ENCODE measurements at places on chromosomes 7 and 10. TPM values are rescaled to one million over a fixed set of nuclear protein-coding genes. Genes with fewer than 3 reads are reported as not detected.

DNA sequence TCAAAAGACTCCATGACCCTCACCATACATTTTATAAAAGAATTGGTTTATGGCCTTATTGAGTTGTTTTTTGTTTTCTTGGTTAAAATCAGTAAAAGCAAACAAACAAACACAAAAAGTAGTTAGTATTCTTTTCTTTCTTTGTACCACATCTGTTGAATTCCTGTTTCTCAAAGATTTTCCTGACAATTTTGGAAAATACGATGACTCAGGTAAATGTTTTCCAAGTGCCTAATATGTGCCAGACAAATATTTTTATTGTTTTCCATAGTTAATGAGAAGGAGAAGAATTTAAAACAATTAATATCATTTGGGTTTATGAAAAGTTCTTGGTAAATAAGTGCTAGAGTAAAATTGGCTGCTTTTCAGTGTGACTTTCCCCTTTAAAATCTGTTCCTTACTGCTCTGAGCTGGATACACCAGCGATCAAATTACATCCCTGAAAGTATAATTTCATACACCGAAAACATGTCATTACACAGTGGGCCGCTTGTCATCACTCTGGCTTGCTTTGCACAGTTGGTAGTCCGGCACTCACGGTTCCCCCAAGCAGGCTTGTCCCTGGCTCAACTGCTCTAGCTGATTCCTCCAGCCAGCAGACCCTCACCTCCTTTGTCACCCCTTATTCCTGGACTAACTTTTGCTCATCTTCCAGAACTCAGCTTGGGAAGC lies 80.5 kb downstream of the TBXAS1 start:
- no peaks in the 10 kb centered on the region for H3K36me3 ChIP-seq
- peaks cover 35% of the 10 kb centered on the region for H3K27me3 ChIP-seq
- H3K4me1 ChIP-seq = peaks cover 5% of the 10 kb centered on the region
- no peak for DNase-seq
- H3K4me3 ChIP-seq = no peak overlapping the region
- no peak overlapping the region for H3K27ac ChIP-seq

- no peak overlapping the region for H3K4me3 ChIP-seq
- H3K4me1 ChIP-seq = no peaks in the 10 kb centered on the region
- no peak overlapping the region for H3K27ac ChIP-seq
Observed at GRCh38 chr10:99337311-99337811, 8.2 kb downstream of the CNNM1 start.

DNA sequence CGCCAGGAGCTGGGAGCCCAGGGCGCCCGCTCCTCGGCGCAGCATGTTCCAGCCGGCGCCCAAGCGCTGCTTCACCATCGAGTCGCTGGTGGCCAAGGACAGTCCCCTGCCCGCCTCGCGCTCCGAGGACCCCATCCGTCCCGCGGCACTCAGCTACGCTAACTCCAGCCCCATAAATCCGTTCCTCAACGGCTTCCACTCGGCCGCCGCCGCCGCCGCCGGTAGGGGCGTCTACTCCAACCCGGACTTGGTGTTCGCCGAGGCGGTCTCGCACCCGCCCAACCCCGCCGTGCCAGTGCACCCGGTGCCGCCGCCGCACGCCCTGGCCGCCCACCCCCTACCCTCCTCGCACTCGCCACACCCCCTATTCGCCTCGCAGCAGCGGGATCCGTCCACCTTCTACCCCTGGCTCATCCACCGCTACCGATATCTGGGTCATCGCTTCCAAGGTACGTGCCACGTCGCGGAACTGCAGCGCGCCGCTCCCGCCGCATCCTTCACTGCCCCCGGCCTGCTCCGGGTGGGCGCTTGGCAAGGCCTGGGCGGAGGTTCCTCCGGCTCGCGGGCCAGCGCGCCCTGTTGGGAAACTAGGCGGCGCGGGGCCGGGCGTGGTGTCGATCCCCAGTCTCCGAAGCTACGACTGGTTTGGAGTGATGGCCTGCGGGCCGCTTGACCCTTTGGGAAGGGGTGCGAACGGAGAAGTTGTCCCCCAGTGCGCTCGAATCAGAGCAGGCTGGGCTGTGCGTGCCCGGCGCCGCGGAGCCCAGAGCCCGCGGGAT lies 868 bp downstream of the EMX2 start:
- peaks cover 80% of the 10 kb centered on the region for H3K27me3 ChIP-seq
- H3K4me1 ChIP-seq = peaks cover 4% of the 10 kb centered on the region
- no peak for DNase-seq
- H3K4me3 ChIP-seq = no peak overlapping the region

DNA sequence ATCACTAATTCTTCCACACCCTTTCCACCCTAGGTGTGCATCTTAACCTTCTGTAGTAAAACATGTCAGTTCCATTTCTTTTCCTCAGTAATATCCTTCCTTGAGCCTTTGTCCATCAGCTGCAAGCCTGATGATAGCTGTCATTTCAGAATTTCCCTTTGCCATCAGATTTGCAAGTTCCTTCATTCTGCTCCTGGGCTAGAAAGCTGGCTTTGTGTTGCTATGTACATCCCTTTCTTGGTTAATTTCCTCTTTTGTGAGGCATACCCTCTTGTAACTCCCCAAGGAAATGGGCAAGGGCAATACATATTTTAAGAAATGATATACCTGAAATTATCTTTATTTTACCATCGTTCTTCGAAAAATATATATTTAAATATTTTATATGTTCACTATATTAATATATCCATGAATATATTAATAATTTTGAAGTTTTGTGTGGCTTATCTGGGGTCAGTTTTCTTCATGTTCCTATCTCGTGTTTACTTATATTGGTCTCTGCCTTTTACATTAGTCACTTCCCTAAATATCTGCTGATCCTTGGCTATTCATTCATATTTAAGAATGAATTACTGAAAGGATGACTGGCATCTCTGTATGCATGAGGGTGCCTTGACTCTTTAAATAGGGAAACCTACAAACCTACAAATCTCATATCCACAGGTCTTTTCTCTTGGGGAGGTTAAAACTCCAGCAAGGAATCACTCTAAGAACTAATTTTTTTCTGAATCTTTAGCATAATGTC lies 143.8 kb downstream of the ZNF22 start:
- H3K27ac ChIP-seq = no peak overlapping the region
- H3K4me3 ChIP-seq = no peak overlapping the region
- peaks cover 11% of the 10 kb centered on the region for H3K27me3 ChIP-seq
- no peaks in the 10 kb centered on the region for H3K4me1 ChIP-seq
- DNase-seq = no peak

- peaks cover 7% of the 10 kb centered on the region for H3K27me3 ChIP-seq
- no peaks in the 10 kb centered on the region for H3K36me3 ChIP-seq
- DNase-seq = no peak
- peak overlapping the region; percentile 79 for H3K4me3 ChIP-seq
Observed at GRCh38 chr10:23343591-23344240, 881 bp downstream of the C10orf67 start.

DNA sequence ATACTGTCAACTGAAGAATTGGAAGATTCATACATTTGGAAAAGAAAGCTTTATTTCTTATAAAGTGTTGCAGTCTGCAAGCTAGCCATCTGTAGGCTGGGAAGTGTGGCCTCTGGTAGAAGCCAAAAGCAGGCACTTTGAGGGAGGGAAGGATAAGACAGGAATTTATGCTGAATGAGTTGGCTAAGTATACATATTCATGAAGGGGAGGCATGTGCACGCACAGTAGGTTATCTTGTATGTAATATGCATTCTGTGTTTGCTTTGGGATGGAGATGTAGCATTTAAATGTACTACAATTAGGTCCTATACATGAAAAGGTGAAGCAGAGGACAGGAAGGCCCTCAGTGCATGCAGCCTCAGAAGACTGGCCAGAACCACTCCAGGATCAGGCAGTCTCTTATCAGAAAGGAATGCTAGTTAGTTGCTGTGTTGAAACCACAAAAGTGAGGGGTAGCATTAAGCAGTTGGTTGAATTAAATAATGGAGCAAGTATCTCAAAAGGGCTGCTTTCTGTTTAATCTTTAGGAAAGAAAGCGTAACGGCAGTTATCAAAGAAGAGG lies 40.9 kb downstream of the MYO3A start:
- H3K4me3 ChIP-seq = no peak overlapping the region
- H3K36me3 ChIP-seq = no peaks in the 10 kb centered on the region
- no peaks in the 10 kb centered on the region for H3K27me3 ChIP-seq
- H3K27ac ChIP-seq = no peak overlapping the region
- no peak for DNase-seq

DNA sequence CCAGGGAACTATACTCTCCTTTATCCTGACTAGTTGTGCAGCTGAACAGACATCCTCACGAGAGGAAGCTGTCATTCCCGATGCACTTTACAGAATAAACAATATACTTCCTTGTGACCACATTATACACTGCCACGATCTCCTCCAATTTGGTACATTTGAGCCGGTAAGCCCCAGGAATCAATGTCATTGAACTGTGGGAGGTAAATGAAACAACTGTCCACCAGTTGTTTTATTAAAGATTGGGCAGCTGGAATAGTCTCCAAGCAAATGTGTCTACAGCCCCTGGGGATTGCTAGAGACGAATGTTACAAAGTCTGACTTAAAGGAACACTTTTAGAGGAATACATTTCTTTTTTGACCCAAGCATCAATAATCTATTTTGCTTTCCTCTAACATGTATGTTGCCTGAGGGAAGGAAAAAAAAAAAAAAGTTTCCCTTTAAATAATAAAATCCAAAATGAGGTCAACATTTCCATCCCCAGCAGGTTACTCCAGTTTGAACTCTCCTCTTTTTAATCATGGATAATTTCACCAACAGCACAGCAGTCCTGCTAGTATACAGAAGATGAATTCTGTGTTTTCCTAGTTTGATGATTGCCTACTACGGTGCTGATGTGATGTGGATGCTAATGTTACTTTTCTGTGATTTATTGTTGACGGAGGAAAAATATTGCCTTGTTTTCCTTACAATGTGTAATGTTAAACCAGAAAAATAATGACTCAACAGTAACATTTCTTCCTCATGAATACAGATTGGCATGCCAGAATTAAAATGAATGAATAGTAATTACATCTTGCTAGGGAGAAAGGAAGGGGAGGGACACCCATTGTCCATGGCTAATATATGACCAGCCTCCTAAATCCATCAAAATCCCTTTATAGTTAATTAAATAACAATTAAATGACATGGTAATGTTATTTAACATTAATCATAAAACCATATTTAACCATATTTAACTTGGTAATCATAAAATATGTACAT lies 360.9 kb downstream of the NEBL start:
- H3K36me3 ChIP-seq = no peaks in the 10 kb centered on the region
- no peak overlapping the region for H3K4me3 ChIP-seq
- no peaks in the 10 kb centered on the region for H3K4me1 ChIP-seq
- H3K27ac ChIP-seq = no peak overlapping the region
- no peaks in the 10 kb centered on the region for H3K27me3 ChIP-seq
- DNase-seq = no peak

DNA sequence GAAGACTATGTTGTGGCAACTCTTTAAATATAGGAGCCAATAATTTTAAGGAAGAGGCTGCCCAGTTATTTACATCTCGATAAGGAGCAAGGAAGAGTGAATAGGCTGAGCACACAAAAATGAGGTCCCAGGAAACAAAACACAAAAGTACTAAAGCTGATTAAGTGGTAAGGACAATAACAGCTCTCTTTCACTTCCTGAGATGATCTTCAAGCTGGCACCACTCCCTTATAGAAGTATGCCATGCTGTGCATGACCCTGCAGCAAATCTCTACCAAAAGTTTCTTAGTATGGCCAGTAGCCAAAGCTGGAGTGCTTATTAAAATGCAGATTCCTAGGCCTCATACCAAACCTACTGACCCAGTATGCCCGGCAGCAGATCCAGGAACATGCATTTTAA lies 39.7 kb downstream of the CADPS2 start:
- no peaks in the 10 kb centered on the region for H3K4me1 ChIP-seq
- no peaks in the 10 kb centered on the region for H3K27me3 ChIP-seq
- H3K36me3 ChIP-seq = no peaks in the 10 kb centered on the region
- H3K4me3 ChIP-seq = no peak overlapping the region
- H3K27ac ChIP-seq = no peak overlapping the region
- DNase-seq = no peak

- no peak overlapping the region for H3K27ac ChIP-seq
- H3K27me3 ChIP-seq = no peaks in the 10 kb centered on the region
- H3K4me1 ChIP-seq = no peaks in the 10 kb centered on the region
- no peak for DNase-seq
- no peaks in the 10 kb centered on the region for H3K36me3 ChIP-seq
Observed at GRCh38 chr7:93968911-93969620, 35.1 kb downstream of the BET1 start.

GRCh38 chr10:44854693-44855350 lies 56.3 kb upstream of the TMEM72 start:
- H3K4me1 ChIP-seq = no peaks in the 10 kb centered on the region
- H3K4me3 ChIP-seq = no peak overlapping the region
- H3K27me3 ChIP-seq = no peaks in the 10 kb centered on the region
- H3K36me3 ChIP-seq = no peaks in the 10 kb centered on the region

DNA sequence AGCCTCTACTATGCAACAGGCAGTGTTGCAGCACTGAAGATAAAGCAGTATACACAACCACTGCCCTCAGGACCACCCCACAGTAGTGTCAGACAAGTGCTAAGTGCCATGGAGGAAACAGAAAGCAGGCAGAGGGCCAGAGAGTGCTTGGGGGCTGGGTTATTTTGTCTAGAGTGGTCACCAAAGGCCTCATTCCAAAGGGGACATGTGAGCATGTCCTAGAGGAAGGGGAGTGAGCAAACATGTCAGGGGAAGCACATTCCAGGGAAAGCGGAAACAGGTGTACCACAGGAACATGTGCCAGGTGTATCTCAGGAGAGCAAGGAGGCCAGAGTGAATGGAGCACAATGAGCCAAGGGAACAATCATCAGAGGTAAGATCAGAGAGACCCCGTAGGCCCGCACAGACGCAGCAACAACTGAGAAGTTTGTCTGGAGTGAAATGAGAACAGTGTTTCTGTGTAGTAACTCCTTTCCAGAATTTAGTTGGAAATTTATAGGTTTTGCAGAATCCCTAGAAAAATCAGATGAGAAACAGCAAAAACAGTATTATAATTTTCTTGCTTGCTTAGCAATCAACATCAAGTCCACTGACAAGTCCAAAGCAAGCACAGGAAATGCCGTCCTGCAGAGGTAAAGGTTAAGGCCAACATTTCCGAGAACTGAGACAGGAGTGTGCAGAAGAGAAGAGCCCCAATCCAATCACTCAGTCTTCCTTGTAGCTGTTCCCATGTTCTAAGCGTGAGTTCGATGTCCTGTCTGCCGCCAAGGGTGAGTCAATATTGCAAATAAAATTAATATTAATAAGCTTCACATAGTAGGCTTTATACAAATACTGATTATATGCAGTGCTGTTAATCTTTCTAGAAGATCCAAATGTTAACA lies 67.3 kb downstream of the SGMS1 start:
- no peak overlapping the region for H3K4me3 ChIP-seq
- DNase-seq = no peak
- no peaks in the 10 kb centered on the region for H3K27me3 ChIP-seq

- no peaks in the 10 kb centered on the region for H3K27me3 ChIP-seq
- no peaks in the 10 kb centered on the region for H3K36me3 ChIP-seq
Observed at GRCh38 chr7:25314094-25314730, 85.9 kb upstream of the NPVF start.

Gene SMC3
- 78.8 TPM for total RNA-seq

Gene VIPR2
- total RNA-seq = 4.2 TPM

Gene CFAP46
- not detected for total RNA-seq

Gene VGF
- total RNA-seq = 0.41 TPM

Gene PAPSS2
- 0.21 TPM for total RNA-seq

Gene GALNT17
- total RNA-seq = not detected

Gene AOAH
- 33.5 TPM for total RNA-seq

Gene PLEKHS1
- total RNA-seq = not detected

Gene ASZ1
- not detected for total RNA-seq

Gene GRB10
- 2.4 TPM for total RNA-seq

Gene MSMB
- total RNA-seq = not detected

Measured in activated T-helper 2 cell treated with anti-CD3 and anti-CD28 coated beads, Interferon-gamma antibody, Interleukin-2, Interleukin-4, amounts not matched to agents 10 μg/mL and 5 μg/mL and 100 μg/mL, durations not matched to agents 14 hours and 24 hours and 36 hours (primary cell).